ENCODE measurements at places on chromosomes 4 and X.

DNA sequence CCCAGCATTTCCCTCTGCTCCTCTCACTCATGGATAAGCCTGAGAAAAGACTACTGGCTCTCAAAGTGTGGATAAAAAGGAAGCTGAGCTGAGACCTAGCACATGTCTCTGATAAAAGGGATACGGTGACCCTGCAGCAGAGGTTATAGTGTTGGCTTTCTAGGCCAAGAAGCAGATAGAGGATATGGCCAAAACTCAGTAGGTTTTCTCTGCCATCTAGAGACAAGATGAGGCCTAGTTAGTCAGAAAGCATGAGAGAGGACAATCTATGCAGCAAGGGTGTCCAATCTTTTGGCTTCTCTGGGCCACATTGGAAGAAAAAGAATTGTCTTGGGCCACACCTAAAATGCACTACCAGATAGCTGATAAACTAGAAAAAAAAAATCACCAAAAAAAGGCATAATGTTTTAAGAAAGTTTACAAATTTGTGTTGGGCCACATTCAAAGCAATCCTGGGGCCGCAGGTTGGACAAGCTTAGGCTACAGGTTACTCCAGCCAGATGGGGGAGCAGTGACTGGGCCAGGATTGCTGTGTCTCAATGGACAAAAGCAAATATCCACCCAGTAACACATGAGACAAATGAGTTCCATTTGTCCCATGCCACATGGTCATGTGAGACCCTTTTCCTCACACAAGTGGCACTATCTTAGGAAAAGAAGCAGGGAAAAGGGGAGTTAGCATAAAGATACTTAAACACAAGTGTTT is 411.4 kb downstream of the INPP4B start:
- no peak for DNase-seq

DNA sequence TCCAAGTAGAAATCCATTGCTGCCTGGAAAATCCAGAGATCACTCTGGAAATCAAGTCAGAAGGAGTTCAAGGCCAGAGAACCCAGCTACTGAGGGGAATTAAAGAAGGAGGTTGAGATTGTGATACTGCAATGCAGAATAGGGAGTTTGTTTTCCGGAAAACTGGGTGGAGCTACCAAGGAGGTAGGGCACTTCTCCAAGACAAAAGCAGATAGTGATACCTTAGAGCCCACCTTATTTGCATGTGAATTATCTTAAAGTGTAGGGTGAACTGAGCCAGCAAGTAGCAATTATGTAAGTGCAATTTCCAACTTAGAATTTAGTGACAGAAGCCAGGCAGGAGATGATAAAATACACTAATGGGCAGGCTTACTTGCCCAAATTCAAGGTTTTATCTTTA is 178.9 kb downstream of the MID1 start:
- no peak for DNase-seq

DNA sequence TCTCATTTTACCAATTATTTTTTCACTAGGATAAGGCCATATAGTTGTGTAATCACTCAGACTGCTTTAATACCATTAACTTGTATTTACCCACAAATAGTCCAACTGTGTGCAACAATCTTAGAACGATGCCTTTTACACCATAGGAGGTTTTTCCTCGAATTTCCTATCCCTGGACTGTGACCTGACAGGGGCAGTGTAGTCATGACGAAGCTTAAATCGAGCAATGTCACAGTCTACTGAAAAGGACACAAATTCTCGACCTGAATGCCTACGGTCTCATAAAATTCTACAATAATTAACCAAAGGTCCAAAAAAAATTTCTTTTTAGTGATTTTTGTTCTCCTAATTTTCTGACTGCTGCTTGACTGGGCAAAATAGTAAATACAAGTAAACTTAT is 208.9 kb downstream of the ADAMTS3 start:
- DNase-seq: no peak

DNA sequence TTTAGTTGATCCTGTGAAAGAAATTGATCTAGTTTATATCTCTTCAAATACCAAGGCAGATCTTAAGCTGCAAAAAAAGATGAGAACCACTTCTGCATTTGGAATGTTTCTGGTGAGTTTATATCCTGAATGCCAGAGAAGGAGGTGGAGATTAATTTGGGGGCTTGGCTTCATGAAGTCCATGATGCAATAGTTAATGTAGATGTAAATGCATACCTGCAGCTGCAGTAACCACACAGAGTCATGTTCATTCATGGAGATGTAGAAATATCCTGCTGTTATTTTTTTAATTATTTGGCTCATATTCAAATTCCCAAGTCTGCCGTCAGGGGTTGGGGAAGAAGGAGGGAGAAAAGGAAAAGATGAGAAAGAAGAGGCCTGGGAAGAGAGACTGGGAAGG is at the start of gene SULT1E1:
Gene SULT1E1 (minus strand): TSS at position 94 of the 400 bp plus-strand sequence. CDS start 2,501 bp downstream, outside the sequence.
- DNase-seq: no peak

GRCh38 chr4:10458177-10458576 is 951 bp upstream of the ZNF518B start:
- DNase-seq: no peak

GRCh38 chr4:17647176-17647806 is 32.9 kb downstream of the MED28 start:
- no peak for DNase-seq

GRCh38 chrX:104270212-104270611 is 15.5 kb upstream of the ESX1 start:
- DNase-seq: no peak

- peak; percentile 5 for DNase-seq
These were observed 16.6 kb downstream of the DCK start for GRCh38 chr4:71009890-71010588.

- DNase-seq: no peak
These were observed 5.0 kb downstream of the IL9R start for GRCh38 chrX:156002507-156002906.

- DNase-seq: no peak
These were observed 58.6 kb downstream of the SMAD1 start for GRCh38 chr4:145540235-145540634.

Data from cerebellar nuclear complex (tissue), 1 donor.